ENCODE measurements at places on chromosomes 11 and 22. TPM values are rescaled to one million over a fixed set of nuclear protein-coding genes. Genes with fewer than 3 reads are reported as not detected.

GRCh38 chr11:47915374-47915773, 65.0 kb upstream of the PTPRJ start:
- H3K27ac ChIP-seq, result no peak overlapping the region
- no peaks in the 10 kb centered on the region for H3K27me3 ChIP-seq
- no peaks in the 10 kb centered on the region for H3K36me3 ChIP-seq
- H3K4me3 ChIP-seq, result no peak overlapping the region
- DNase-seq, result no peak

DNA sequence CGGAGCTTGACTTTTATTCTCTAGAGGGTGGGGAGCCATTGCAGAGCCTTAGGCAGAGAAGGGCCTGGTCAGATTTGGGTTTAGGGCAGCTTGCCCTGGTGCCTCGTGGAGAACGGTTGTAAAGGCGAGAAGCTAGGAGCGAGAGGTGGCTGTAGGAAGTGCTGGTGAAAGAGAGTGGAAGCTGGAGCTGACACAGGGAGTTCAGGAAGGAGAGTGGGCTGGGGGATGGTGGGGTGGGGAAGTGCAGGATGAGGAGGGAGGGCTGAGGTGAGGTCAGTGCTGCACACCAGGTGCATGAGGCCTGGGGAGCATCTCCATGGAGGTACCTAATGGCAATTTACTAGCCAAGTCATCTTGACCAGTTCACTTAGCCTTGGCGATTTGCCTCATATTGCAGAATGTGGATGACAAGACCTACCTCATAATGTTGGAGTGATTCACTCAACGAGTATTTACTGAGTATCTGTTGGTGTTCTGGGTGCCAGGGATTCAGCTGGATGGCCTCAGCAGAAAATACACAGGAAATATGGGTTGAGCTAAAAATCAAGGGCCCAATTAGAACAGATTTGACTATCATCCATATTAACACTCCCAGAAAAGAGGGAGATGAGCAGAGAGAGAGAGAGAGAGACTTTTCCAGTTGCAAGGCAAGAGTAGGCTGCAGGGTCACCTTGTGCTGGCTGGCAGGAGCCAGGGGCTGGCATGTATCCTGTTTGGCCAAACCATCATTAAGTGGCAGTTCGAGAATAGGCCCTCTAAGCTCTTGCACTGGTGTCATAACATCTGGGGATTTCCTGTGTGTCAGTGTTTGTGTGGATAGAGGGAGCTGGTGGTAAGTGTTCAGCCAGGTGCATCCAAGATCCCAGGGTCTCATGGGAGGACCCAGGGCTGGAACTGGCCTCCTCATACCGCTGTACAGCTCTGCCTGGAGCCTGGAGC, 44.4 kb upstream of the CLDN5 start:
- H3K4me1 ChIP-seq, result no peaks in the 10 kb centered on the region
- H3K27me3 ChIP-seq, result no peaks in the 10 kb centered on the region
- DNase-seq, result no peak
- no peaks in the 10 kb centered on the region for H3K36me3 ChIP-seq
- H3K27ac ChIP-seq, result no peak overlapping the region

The KRTAP5-8 gene
- polyA plus RNA-seq, result not detected

The HMOX1 gene
- polyA plus RNA-seq, result 72.3 TPM

GRCh38 chr11:84981301-84981700, 645.8 kb downstream of the DLG2 start:
- no peak overlapping the region for H3K27ac ChIP-seq
- H3K27me3 ChIP-seq, result no peaks in the 10 kb centered on the region
- H3K4me1 ChIP-seq, result no peaks in the 10 kb centered on the region
- DNase-seq, result no peak
- H3K36me3 ChIP-seq, result no peaks in the 10 kb centered on the region

GRCh38 chr11:38510041-38510440, 1912.0 kb upstream of the RAG2 start:
- no peak for DNase-seq
- no peak overlapping the region for H3K4me3 ChIP-seq
- H3K4me1 ChIP-seq, result no peaks in the 10 kb centered on the region
- no peaks in the 10 kb centered on the region for H3K27me3 ChIP-seq

DNA sequence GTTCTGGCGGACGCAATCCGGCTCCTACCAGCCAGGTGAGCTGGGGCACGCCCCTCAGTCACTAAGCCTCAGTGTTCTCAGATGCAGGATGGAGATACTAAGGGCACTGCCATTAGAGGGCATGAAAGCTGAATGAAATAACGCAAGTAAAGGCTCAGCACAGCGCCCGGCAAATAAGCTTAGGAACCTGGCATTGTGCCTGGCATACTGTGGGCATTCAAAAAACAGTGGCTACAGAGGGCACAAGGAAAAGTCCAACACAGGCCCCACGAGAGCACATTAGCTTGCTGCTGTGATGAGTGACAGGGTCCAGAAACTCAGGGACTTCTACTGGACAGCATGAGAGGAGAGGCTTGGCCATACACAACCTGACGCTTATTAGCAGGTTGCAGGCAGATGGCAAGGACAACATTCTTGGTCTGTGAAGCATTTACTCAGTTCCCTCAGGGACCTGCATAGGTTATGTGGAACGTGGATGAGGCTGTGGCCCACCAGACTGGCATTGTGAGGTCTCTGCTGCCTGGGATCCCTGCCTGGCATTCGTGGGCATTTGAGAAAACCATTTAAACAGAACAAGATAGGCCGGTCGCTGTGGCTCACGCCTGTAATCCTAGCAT, 12.2 kb downstream of the TXN2 start:
- DNase-seq, result no peak
- H3K27me3 ChIP-seq, result no peaks in the 10 kb centered on the region

The DDI1 gene
- not detected for polyA plus RNA-seq

- no peak overlapping the region for H3K4me3 ChIP-seq
- H3K27ac ChIP-seq, result no peak overlapping the region
- H3K4me1 ChIP-seq, result peaks cover 24% of the 10 kb centered on the region
- no peak for DNase-seq
- H3K36me3 ChIP-seq, result no peaks in the 10 kb centered on the region
These were observed 28.3 kb downstream of the NECTIN1 start for GRCh38 chr11:119700536-119701346.

The HBE1 gene
- not detected for polyA plus RNA-seq

DNA sequence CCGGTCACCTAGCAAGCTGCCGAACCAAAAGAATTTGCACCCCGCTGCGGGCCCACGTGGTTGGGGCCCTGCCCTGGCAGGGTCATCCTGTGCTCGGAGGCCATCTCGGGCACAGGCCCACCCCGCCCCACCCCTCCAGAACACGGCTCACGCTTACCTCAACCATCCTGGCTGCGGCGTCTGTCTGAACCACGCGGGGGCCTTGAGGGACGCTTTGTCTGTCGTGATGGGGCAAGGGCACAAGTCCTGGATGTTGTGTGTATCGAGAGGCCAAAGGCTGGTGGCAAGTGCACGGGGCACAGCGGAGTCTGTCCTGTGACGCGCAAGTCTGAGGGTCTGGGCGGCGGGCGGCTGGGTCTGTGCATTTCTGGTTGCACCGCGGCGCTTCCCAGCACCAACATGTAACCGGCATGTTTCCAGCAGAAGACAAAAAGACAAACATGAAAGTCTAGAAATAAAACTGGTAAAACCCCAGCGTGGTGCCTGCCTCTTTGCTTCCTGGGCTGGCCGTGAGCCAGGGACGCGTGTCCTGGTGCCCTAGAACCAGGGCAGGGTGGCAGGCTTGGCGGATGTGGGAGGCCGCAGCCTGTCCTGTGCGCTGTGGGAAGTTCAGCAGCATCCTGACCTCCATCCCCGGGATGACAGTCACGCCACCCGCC, 13.2 kb downstream of the CCND1 start:
- peaks cover 32% of the 10 kb centered on the region for H3K36me3 ChIP-seq
- DNase-seq, result no peak
- H3K4me3 ChIP-seq, result no peak overlapping the region
- H3K4me1 ChIP-seq, result no peaks in the 10 kb centered on the region
- no peak overlapping the region for H3K27ac ChIP-seq
- no peaks in the 10 kb centered on the region for H3K27me3 ChIP-seq

The SAA2 gene
- 26,704 TPM for polyA plus RNA-seq

DNA sequence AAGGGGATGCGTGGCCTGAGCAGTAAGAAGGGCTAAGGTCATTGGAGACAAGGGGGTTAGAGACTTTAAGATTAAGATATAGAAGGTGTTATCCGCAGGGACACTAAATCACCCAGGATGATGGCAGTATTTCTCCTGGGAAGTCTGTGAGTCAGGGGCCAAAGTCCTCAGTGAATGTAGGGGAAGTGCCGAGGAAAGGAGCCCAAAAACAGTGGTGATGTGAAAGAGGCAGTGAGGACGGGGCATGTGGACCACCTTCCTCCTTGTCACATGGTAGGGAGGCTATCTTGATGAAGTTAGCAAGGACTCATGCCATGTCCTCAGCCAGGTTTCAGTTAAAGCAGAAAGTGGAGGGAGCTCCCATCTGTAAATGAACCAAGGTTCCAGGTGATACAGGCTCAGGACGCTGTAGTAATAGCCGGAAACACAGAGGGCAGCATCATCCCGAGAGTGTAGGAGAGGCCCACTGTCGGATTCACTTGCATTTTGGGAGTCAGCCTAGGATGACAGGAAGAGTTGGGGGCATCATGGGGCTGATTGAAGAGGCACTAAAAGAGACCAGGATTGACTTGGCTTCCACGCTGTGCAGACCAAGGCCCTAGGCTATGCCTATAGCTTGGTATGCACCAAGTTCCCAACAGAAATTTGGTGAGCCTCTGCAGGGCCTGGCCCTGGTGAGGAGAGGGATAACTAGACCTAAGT, 33.5 kb downstream of the WEE1 start:
- no peak for DNase-seq
- H3K27me3 ChIP-seq, result no peaks in the 10 kb centered on the region
- H3K27ac ChIP-seq, result no peak overlapping the region

- H3K27me3 ChIP-seq, result no peaks in the 10 kb centered on the region
- no peak overlapping the region for H3K4me3 ChIP-seq
- DNase-seq, result no peak
- H3K36me3 ChIP-seq, result no peaks in the 10 kb centered on the region
These were observed 3.2 kb downstream of the ST14 start for GRCh38 chr11:130162733-130163132.

GRCh38 chr22:37012262-37012904, 6.9 kb downstream of the TST start:
- H3K27ac ChIP-seq, result peak overlapping the region; percentile 68
- no peaks in the 10 kb centered on the region for H3K36me3 ChIP-seq
- H3K4me1 ChIP-seq, result peaks cover 26% of the 10 kb centered on the region
- no peak overlapping the region for H3K4me3 ChIP-seq

- H3K4me3 ChIP-seq, result no peak overlapping the region
- H3K27me3 ChIP-seq, result no peaks in the 10 kb centered on the region
- no peaks in the 10 kb centered on the region for H3K36me3 ChIP-seq
- no peak overlapping the region for H3K27ac ChIP-seq
- DNase-seq, result peak; percentile 28
- no peaks in the 10 kb centered on the region for H3K4me1 ChIP-seq
These were observed 37.2 kb upstream of the TH start for GRCh38 chr11:2208691-2209369.

DNA sequence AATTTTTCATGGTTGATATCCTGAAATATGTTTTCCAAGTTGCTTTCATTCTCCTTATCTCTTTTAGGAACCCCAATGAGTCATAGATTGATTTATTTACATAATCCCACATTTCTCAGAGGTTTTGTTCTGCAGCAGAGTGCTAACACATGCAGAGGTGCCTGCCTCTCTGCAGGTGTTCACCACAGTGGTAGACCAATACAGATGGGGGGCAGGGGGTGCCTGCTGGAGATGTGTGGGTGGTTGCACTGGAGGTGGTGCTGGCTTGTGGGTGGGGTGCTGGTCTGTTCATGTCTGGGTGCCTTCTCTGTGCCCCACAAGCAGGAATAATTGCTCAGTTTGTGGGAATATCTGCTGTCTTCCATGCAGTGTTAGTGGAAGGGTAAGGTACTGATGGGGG, 131.1 kb downstream of the JRKL start:
- H3K36me3 ChIP-seq, result no peaks in the 10 kb centered on the region
- no peak overlapping the region for H3K27ac ChIP-seq
- H3K4me3 ChIP-seq, result no peak overlapping the region
- DNase-seq, result no peak
- no peaks in the 10 kb centered on the region for H3K27me3 ChIP-seq

GRCh38 chr11:726278-727220, 20.5 kb downstream of the EPS8L2 start:
- peaks cover 16% of the 10 kb centered on the region for H3K36me3 ChIP-seq
- H3K4me1 ChIP-seq, result peaks cover 3% of the 10 kb centered on the region
- no peaks in the 10 kb centered on the region for H3K27me3 ChIP-seq
- H3K4me3 ChIP-seq, result no peak overlapping the region
- H3K27ac ChIP-seq, result no peak overlapping the region
- DNase-seq, result no peak

DNA sequence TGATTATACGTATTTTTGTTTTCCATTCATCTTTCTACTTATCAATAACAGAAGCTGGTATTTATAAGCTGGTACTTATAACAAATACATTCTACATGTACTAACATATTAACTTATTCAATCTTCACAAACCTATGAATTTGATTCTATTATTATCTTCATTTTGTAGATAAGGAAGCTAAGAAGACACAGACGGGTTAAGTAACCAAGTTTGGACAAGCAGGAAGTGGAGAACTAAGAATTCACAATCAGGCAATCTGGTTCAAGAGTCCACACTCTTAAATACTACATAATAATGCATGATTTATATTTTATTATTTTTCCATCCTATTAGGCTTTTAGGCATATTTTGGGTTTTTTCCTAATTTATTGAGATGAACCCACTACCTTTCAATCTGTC, 25.0 kb downstream of the FCHSD2 start:
- H3K27ac ChIP-seq, result no peak overlapping the region
- DNase-seq, result no peak

GRCh38 chr11:70433038-70433437, 34.7 kb downstream of the CTTN start:
- H3K27me3 ChIP-seq, result no peaks in the 10 kb centered on the region
- H3K4me1 ChIP-seq, result no peaks in the 10 kb centered on the region
- DNase-seq, result no peak
- peaks cover 13% of the 10 kb centered on the region for H3K36me3 ChIP-seq
- no peak overlapping the region for H3K4me3 ChIP-seq

All from liver (tissue), 10 donors.